ENCODE measurements at places on chromosomes 4 and X.

GRCh38 chr4:137583671-137584070 is 51.4 kb upstream of the PCDH18 start:
- DNase-seq, result no peak

DNA sequence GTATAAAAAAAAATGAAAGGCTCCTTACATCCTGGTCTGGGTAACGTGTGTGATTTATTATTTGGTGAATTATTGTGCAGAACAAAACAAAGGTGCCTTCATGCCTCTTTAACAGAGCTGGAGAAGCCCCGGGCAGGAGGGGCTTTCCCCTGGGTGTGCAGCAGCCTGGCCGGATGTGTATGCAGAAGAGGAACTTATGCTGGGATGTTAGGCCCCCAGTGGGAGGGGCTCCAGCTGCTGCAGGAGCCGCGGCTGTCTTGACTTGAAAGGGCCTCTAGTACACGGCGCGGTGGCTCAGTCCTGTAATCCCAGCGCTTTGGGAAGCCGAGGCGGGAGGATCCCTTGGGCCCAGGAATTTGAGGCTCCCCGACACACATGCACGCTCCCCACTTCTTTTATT is 16.0 kb downstream of the CCNQ start:
- DNase-seq, result peak; percentile 62

DNA sequence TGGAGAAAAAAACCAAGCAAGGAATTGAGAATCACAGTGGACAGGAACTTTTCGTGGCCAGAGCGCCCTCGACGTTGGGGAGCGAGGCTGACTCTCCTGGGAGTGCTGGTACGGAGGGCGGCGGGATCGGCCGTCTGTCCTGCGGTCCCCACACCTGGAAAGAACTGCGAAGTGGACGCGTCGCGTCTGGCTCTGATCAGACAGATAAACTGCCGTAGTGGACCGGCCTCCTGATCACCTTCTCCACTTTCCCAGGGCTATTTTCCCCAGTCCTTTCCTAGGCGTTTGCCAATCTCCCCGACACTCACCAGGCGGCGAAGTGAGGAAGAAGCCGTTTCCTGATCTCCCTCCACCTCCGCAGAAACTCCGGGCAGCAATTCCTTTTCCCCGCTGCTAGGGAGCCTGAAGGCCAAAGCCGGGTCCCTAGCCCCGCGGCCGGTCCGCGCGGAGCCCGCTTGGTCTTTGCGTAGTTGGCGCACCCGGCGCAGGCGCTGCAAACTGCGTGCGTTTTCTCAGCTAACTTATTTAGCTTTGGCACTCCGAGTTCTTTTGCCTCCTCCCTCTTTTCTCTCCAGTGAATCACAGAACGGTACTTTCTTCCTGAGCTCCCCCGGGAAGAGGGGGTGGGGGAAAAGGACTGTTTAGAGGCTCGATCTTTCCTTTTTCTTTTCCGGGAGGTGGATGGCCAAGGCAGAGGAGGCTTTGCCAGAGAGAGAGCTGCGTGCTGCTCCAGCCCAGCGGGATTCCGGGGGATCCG is at the start of gene ARSJ:
Gene ARSJ (minus strand): TSS at position 500 of the 757 bp plus-strand sequence. CDS start 813 bp downstream, outside the sequence.
- DNase-seq, result peak; percentile 24

- no peak for DNase-seq
Measured at GRCh38 chrX:42772874-42773273, 5.1 kb downstream of the PPP1R2C start.

GRCh38 chr4:54006755-54007154 is 57.6 kb downstream of the CHIC2 start:
- no peak for DNase-seq

DNA sequence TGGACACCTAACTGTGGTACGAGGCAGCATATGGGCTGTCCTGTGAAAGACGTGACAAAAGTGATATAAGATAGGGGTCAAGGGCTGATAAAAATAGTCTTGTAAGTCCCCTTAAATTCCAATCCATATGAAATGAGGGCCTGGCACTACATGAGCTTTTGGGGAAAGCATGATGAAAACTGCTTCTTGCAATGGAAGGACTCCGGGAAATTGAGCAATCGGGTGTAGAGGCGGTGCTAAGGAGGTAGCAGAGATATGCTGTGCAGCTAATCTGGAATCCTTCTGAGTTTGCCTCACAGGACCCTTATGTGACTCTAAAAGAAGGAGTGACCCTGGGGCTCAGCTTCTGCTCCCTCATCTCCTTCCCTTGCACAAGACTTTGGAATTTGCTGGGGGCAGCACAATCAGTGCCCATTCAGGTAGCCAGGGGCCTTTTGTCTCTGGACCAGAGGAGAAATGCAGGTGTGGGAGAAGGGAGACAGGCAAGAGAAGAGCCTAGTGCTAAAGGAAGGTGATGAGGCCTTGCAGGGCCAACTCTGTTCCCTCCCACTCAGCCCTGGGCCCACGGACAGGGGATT is 12.8 kb downstream of the CLDN2 start:
- DNase-seq, result no peak

DNA sequence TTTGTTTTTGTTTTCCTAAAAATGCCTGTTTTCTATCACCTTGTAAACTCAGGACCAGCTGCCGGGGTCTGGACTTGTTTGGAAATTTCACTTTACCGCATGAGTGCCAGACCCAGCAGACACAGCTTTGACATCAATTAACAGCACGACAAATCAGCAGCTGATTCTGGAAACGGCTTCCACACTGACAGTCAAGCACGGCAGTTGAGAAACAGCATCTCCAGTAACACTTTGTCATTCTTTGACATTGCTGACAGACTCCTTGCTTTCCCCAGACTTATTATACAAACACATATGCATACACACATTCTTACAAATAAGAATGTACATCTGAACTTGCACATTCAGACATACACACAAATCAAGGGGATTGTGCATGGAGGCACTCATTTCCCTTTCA is 1017.6 kb upstream of the HS3ST1 start:
- no peak for DNase-seq

DNA sequence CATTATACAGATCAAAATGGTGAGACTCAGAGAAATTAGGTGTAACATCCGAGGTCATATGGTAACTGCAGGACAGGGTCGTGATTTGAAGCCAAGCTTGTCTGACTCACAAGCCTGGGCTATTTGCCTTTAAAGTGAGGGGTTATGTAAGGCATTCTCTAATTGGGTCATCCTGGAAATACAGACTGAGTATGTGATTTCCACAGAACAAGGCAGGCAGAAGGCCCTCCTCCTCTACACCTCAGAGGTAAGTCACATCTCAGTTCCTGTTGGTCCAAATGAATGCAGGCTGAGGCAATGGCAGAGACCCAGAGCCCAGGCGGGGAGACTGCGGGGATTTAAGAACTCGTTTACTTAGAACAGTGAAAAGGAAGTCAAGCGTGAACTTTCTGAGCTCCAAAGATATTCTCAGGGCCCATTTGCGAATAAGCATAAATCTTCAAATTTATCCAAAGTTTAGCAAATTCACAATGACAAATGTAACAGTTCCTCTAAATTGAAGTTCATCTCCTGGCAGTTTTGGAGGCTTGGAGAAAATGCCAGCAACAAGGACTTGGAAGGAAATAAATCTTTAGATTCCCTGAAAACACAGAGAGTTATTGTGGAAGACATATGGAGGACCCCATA is 153.3 kb downstream of the LDB2 start:
- DNase-seq, result no peak

DNA sequence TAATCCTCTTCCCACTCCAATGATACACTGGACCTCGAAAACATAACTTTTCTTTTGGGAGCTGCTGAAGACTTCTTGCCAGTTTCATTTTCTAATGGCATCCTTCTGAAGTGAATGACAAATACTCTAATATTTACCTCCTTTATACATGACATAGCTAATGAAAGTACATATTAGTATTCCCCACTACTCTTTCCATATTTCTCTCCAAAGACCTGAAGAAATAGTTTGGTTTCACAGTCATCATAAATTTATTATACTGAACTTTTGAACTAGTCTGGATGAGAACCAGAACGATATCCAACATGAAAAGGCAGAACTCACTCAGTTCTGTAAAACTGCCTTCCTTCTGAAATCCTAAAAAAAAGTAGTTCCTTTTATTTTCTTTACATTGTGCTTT is 139.1 kb downstream of the GPC3 start:
- DNase-seq, result no peak

GRCh38 chr4:48854982-48855381 is 24.1 kb downstream of the OCIAD1 start:
- no peak for DNase-seq

- no peak for DNase-seq
Measured at GRCh38 chr4:5707778-5708448, 446 bp downstream of the EVC2 start.

DNA sequence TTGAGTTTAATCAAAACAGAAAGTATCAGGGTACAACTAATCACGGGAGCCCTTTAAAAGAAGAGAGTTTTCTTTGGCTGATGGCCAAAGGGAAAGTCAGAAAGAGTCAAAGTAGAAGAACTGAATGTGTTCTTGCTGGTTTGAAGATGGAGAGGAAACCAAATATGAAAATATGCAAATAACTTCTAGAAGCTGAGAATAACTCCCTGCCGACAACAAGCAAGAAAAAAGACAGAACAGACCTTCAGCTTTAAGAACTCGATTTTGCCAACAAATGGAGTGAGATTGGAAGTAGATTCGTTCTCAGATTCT is 903.8 kb downstream of the STIM2 start:
- DNase-seq, result no peak

DNA sequence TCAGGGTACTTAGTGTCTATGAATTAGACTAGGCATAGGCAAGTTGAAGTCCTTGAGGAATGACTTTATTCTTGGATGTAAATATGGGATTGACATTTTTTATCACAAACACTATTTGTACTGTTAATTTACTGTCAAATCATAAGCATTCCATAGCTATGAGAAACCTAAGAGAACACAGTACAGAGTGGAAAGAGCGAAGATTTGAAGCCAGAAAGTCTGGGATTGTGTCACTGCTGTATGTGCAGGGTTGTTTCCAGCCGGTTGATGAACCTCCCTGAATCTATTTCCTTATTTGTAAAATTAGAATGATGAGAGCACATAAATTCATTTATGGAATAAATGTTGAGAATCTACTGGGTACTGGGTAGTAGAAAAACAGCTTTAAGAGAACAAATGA is 14.4 kb upstream of the KLHL5 start:
- no peak for DNase-seq

DNA sequence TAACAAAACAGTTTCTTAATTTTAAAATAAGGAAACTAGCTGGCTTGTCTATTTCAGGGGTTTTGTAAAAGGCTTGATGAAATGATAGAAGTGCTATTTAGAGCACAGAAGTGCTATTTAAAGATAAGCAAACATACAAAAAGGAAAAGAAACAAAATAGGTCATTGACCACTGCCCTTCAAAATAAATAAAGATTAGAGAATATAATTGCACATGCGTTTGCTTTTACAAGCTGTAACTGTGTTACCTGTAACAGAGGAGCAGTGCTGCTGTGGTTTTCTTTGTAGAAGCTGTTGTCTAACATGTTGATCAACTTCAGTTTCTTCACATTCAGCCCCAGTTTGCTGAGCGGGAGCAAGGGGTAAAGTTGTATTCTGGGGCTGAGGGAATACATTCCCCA is 63.5 kb downstream of the WNK3 start:
- DNase-seq, result no peak

DNA sequence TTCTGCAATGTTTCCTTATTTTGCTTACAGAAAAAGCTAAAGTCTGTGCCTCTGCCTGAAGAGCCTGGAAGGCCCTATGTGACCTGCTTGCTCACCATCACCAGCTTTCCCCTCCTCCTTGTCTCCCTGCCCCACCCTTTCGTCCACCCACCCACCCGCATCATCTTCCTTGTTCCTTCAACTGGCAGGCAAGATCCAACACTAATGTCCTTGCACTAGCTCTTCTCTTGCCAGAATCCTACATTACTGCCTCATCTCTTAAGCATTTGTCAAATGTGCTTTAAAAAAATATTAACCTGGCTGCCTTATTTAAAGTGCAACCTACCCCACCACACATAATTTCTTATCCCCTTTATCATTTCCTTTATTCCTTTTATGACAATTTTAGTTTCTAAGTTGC is 165.1 kb upstream of the PPP3CA start:
- no peak for DNase-seq

DNA sequence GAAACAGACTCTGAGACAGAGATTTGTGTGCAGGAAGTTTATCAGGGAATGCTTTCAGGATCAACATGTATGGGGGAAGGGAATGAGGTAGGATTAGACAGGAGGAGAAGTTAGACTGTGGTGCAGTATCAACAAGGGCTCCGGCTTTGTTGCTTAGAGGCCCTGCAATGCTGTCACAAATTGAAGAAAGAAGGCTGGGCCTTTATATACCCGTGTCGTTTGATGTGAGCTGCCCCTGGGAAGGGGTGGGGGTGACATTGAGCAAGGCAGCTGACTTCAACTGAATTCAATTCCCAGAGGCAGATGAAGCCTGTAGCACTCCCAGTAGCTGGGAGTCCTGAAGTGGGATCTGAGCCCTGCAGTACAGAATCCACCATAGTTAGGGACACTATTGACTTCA is 29.5 kb upstream of the USP9X start:
- DNase-seq, result no peak

DNA sequence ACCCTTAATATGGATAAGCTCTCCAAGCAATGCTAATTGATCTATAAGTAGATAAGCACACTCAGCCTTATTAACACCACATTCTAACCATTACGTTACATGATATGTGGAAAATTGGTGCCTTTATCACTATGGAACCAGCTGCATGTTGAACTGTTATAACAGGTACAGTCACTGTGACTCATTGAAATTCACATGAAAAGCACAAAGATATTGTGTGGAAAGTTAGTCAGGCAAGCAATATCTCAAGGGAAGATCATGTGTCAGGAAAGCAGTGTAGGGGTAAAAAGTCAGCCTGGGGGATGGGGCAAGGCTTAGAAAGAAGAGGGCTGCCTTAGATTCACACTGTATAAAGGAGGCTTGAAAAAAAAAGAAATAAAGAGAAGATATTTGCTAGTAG is 313.7 kb upstream of the SMIM31 start:
- DNase-seq, result no peak

GRCh38 chr4:4784379-4784778 is 75.1 kb upstream of the MSX1 start:
- no peak for DNase-seq

DNA sequence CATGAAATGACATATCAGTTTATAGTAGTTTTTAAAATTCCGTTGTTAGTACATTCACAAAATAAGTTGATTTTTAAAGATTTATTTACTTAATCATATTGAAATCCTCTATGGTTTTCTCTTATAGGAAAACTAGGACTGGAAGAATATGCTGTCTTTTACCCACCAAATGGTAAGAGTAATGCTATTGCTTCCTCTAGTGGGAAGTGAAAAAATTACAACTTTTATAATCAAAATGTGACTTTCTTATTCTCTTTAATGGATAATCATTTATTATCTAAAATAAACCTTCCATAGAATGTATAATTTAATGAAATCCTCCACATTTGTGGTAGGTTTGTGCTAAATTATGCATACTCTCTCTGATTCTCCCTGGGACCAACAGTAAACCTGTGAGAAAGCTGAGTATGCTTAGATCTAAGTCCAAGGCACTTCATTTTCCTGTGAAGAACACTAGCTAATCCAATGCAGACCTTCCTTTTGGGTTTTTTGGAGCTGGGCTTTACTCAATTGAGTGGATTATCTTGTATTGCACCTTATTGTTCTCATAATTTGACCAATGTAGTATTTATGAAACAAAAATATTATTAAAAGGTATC is 136.2 kb downstream of the TBC1D19 start:
- DNase-seq, result no peak

GRCh38 chr4:116385583-116385982 is 699.8 kb downstream of the TRAM1L1 start:
- no peak for DNase-seq

Data from activated naive CD4-positive, alpha-beta T cell treated with Interleukin-2 at 50 U/mL for 16 hours (primary cell).